ENCODE measurements at places on chromosomes 16 and 17. TPM values are rescaled to one million over a fixed set of nuclear protein-coding genes. Genes with fewer than 3 reads are reported as not detected.

Gene TBC1D3I
- total RNA-seq, result 0.45 TPM

GRCh38 chr17:3526971-3527370 lies 30.6 kb downstream of the TRPV3 start:
- no peaks in the 10 kb centered on the region for H3K4me1 ChIP-seq
- no peak overlapping the region for H3K27ac ChIP-seq
- H3K36me3 ChIP-seq, result no peaks in the 10 kb centered on the region
- no peaks in the 10 kb centered on the region for H3K27me3 ChIP-seq
- H3K4me3 ChIP-seq, result no peak overlapping the region
- no peak for DNase-seq

DNA sequence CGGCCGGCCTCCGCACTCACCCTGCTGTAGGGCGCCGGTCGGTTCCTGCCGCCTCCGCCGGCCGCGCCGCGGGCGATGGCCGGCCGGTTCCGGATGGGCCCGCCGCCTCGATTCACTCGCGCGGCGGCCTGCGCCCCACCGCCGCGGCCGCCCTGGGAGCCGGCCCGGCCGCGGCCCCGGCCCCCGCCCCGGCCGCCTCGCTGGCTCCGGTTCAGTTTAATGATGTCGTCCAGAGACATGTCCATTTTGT lies 158 bp downstream of the ALYREF start:
- peak overlapping the region; percentile 89 for H3K4me3 ChIP-seq
- peaks cover 48% of the 10 kb centered on the region for H3K36me3 ChIP-seq
- no peaks in the 10 kb centered on the region for H3K27me3 ChIP-seq
- H3K4me1 ChIP-seq, result peaks cover 15% of the 10 kb centered on the region
- H3K27ac ChIP-seq, result peak overlapping the region; percentile 99

Gene EIF1
- 930 TPM for total RNA-seq

Gene EVI2B
- total RNA-seq, result 16.4 TPM

Gene HCRT
- total RNA-seq, result not detected

DNA sequence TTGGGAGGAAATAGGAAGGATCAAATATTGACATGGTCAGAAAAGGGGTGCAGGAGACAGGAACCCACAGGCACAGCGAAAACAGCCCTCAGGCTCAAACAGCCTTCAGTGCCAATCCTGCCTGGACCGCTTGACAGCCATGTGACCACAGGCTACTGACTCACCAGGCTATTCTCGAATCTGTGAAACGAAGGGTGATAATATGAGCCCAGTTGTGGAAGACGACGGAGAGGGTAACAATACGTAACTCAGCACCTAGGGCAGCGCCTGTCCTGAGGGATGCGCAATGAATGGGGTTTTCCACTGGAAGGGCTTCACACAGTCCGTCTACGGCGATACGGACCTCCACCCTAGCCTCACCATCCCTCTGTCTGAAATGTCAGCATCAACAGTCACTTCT lies 117.3 kb upstream of the RCVRN start:
- H3K27me3 ChIP-seq, result no peaks in the 10 kb centered on the region
- H3K4me3 ChIP-seq, result no peak overlapping the region
- H3K36me3 ChIP-seq, result no peaks in the 10 kb centered on the region
- H3K27ac ChIP-seq, result no peak overlapping the region

Measured in activated CD8-positive, alpha-beta T cell treated with anti-CD3 and anti-CD28 coated beads for 36 hours (primary cell).